HCEC 1CT (cell line): ENCODE measurements at places on chromosomes 5 and 9.

- DNase-seq = no peak
Measured at GRCh38 chr5:168740811-168741213, 161.6 kb upstream of the PANK3 start.

GRCh38 chr5:10034001-10034400 lies 215.7 kb downstream of the ATPSCKMT start:
- no peak for DNase-seq

DNA sequence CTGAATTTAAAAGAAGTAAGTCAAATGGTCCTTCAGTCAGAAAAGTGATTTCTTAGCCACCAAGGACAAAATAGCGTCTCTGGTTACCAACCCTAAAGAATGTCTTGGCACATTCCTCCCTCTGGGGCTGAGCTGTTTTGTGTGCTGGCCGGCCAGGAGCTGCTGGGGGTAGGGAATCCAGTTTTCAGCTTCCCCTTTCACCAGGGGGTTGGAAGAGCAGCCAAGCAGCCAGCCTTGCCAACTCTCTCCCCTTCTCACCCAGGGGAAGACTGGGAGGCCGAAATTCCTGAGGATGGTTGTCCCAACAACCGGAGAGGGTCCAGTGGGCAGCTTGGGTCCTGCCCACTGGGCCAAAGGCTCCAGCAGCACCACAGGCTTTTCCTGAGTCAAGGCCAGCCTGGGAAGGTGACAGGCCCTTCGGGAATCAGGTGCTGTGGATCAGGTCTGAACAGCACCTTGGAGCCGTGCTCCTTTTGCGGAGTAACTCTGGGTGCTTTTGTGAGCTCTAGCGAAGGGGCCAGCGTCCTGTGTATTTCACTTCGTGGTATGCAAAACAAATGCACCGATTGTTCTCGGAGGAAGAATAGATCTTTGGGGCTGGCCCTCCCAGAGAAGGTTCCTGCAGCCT lies 4.2 kb downstream of the WWC1 start:
- peak; percentile 59 for DNase-seq

DNA sequence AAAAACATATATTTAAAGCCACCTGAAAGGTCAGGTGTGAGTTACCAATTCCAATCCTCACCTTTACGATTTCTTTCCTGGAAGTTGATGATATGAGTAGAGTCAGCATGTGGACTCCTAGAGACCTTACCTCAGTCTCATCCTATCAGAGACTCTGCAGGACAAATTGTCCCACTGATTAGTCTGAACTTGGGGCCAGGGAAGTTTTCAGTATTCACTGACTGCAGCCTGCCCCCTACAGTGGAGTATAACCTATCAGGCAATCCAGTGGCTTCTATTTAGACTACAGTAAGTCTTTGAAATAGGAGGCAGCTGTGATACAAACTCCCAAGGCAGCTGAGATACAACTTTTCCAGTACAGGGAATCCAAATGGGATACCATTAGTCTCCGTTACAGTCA lies 449.4 kb upstream of the CDH10 start:
- no peak for DNase-seq

DNA sequence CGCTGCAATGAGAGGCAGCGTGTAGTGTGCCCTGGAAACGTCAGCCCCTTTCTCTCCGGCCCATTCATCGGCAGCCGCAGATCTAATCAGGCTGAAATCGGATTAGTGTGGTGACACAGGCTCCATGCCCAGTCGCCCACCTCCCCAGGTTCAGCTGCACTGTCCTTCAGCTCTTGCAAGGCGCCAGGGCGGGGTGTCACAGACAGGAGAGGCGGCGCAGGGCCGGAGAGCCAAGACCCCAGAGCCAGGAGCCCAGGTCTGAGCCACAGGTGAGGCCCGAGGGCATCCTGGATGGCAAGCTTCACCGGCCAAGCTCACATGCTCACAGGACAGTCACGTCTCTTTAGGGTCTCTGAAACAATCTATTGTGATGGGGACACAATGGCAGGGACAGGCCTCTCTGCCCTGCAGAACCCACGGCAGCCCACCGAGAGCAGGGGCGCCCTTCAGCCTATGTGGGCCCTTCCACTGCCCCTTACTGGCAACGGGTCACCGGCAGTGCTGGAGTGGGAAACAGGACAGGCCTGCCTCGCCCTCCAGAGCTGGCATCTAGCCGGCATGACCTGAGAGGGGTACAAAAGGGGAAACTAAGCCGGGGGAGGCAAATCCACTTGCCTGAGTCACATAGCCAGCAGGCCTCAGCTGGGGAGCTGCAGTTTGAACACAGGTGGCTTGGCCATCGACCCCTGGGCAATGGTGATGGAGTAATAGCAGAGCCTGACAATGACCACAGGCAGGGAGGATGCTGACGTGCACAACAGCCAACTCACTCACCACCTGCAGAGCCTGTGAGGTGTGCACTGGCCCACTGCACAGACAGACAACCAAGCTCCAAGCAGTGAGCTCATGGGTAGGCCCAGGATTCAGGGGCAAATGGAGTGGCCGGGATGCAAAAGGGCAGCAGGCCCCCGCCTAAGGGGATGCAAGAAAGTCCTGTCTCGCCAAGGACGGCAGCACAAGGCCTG lies 48.1 kb downstream of the VAV2 start:
- DNase-seq = no peak

- no peak for DNase-seq
Measured at GRCh38 chr5:109467058-109467457, 57.3 kb upstream of the PJA2 start.

GRCh38 chr9:6884990-6885389 lies 127.2 kb downstream of the KDM4C start:
- no peak for DNase-seq

DNA sequence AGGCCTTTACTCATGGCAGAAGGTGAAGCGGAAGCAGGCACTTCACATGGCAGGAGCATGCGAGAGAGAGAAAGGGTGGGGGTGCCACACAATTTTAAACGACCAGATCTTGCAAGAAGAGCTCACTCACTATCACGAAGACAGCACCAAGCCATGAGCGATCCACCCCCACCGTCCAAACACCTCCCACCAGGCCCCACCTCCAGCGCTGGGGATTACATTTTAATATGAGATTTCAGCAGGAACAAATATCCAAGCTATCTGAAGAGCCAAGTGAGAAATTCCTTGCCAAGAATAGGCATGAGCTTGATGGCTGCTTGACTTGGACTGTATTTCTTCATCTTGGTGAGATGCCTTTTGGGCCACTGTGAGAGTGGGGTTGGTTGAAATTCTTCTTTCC lies 88.0 kb downstream of the PDZD2 start:
- no peak for DNase-seq

DNA sequence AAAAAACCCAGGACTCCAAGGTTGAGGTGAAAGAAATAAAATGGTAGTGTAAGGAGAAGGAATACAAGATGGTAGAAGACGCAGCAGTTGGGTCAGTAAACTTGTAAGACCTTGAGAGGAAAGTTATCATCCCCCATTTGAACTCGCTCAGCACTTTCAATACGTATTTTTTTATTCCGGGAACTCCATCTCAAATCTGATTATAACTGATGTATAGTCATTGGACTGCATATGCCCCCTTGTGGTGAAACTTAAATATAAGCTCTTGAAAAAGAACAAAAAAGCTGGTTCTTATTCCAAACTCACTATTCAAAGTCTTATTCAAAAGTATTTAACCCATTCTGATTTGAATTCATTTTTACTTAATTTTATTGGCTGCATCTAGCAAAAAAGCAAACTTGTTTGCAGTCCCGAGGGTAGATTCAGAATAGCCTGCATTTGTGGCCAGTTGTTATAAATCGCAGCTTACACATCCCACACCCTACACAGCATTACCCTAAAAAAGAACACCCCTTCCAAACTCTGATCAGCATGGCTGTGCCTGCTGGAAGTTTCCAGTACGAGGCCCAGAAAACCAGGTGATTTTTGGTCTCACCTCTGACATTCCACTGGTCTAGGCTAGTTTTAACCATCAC lies 118.0 kb downstream of the ESM1 start:
- DNase-seq = peak; percentile 76

GRCh38 chr9:20391208-20391607 lies 231.1 kb downstream of the MLLT3 start:
- DNase-seq = no peak

- DNase-seq = peak; percentile 19
Measured at GRCh38 chr5:157222506-157223230, 42.0 kb downstream of the ITK start.

DNA sequence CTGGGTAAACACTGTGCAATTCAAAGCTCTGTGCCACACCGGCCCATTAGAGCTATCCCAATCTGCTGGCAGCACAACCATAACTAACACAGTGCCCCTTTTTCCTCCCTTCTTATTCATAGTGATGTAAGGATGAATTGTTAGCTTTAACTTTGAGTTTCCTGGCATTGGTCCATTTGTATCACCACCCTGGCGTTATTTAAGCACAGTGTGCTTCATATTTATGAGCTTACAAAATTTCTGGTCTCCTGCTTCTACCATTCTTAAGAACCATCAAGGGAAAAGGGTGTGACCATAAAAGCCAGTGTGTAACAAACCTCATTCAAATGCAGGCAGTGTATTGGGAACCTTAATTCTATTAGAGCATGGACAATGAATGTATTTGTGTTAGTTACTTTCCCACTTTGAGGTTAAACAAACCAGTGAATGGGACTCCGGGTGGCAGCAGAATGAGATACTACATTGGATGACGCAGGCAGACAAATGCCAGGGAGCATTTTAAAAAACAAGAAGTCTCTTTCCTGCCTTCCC lies 222.6 kb downstream of the TMEM161B start:
- DNase-seq = no peak

DNA sequence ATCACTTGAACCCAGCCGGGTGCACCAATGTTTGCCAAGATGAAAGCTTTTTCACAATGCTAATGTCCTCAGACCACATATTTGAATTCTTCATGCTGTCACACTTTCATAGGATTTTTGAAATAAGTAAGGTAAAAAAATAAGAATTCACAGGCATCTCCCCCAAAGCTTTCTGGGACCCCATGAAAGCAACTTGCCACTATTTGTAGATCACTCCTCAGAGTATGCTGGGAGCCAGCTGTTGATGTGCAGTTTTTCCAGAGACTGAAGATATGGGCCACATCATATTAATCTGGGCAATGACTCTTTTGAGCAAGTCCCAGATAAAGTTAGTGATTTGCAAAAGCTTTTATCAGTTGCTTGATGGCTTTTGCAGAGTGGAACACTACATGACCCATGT lies 507.9 kb downstream of the RASEF start:
- DNase-seq = no peak

GRCh38 chr9:13140843-13141592 lies 138.5 kb downstream of the MPDZ start:
- DNase-seq = no peak

DNA sequence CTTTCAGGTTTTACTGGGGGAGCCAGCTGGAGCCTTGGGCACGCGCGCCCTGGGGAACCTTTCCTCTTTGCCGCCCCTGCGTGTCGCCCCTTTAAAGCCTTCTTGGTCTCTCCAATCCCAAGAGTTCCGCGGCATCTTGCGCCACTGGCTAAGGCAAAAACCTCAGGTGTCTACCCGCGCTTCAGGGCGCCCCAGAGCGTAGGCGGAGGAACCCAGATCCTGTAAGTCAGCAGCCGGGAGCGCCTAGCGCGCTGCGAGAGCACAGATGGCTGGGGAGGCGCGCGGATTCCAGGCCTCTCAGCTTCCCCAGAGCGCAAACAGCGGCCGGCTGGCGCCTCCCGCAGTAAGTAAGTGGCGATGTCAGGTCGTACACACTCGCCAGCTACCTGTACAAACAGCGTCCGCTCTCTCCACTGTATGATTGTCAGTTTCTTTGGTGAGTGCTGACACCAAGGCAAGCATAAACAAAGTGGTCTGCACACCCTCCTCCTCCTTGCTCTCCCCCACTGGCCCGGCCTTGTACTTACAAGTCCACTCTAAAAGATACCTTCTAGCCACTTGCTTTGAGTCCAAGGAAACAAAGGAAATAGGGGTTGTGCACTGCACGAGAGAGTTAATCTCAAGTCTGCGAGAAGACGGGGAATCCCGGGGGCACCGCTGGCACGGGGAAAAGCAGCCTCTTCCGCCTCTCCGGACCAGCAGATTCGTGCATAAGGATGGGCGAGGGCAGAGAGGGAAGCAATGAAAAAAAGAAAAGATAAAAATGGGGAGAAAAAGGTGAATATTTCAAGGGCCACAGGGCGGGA lies 2.9 kb downstream of the HTR1A start:
- no peak for DNase-seq

DNA sequence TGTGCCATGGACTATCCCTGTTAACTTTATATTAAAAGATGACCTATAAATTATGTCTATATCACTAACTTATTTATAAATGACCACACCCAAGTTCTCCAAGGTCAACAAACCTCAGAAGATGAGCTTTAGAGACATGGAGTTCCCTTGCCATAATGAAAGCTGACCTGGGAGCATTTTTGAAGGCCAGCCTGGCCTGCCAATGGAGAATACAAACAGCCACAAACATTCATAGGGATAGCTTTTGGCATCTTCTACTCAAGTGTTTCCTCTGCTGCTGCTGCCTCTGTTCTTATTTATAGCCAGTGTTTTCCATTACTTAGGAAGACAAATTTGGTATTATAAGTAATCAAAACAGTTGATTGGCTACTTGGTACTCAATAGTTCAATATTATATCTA lies 117.3 kb upstream of the ADAMTS19 start:
- no peak for DNase-seq

DNA sequence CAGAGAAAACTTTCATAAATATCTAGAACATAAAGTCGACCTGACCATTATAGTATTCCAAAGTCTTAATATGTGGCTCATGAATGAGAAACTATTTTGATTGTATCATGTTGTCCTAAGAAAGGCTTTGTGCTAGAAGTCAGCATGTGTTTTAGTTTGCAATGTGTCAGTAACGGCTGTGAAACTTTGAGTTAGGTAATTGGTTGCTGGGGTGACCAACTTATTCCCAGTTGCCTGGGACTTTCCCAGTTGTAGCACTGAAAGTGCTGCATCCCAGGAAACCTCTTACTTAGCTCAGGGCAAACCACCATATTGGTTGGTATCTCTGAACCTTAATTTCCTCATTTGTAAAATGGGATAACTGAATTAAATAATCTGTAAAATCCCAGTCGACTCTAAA lies 114.6 kb upstream of the SLC12A2 start:
- no peak for DNase-seq

DNA sequence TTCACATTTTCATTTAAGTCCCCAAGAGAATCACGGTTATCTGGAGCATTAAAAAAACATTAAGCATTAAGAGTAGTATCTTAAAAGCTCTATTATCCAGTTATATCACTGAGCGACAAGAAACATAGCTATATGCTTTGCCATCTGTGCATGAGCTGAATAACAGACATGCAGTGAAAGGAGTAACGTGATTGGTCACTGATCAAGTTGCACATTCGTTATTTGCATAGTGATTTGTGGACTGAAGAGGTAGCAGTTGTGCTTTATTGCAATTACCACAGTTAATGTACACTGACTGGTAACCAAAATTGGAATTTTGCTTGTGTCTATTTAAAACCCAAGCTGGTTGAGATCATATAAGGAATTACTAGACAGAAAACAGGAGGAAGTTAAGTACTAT lies 107.4 kb downstream of the MCTP1 start:
- no peak for DNase-seq

GRCh38 chr9:98634685-98635336 lies 73.9 kb downstream of the GABBR2 start:
- DNase-seq = no peak

GRCh38 chr9:110655754-110656641 lies 12.6 kb upstream of the MUSK start:
- peak; percentile 93 for DNase-seq

GRCh38 chr5:142713121-142713706 lies 27.3 kb upstream of the FGF1 start:
- peak; percentile 80 for DNase-seq
